ENCODE measurements at places on chromosomes 16 and 17.

- no peak for DNase-seq
Observed at GRCh38 chr17:75691801-75692626, 24.9 kb downstream of the SAP30BP start.

DNA sequence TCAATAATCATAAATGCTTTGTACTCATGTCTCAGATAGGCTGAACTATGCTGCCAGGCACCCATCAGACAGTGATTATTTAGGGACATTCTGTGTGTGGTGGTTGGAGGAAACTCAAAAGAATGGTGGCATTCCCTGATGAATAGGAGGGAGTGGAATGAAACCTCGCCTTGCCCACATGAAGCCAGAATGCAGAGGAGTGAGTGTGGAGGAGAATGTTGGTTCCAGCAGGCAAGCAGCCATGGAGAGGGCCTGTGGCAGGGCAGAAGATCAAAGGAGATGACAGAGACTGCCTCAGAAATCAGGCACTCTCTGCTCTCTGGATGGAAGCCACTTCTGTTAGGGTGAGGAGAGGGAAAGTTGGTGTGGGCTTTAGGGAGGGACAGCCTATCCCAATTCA, 22.5 kb downstream of the KCTD19 start:
- DNase-seq, result no peak

DNA sequence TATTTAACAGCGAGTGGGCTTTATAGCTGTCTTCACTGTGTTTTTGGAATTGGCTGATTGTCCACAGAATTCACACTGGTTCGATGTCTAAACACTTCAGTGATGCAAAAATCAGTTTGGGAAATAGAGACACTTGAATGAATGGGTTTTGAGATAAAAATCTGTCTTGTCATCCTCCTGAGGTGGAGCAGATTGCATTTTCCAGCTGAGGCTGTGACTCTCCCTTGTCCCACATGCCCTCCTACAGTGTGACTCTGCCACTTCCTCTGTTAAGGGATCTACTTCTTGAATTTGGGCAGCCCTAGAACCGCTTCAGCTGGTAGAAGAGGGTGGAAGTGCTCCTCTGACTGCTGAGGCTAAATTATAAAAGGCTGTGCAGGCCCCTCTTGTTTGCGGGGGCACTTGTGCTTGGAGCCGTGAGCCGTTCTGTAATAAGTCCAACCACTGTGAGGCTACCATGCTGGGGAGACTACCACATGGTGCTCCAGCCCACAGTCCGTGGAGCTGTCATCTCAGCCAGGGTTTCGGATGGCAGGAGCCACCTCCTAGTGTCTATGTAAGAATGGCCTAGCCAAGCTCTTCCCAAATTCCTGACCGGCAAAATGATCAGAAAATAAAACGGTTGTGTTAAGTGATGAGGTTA, 175.9 kb downstream of the SPECC1 start:
- DNase-seq, result no peak

DNA sequence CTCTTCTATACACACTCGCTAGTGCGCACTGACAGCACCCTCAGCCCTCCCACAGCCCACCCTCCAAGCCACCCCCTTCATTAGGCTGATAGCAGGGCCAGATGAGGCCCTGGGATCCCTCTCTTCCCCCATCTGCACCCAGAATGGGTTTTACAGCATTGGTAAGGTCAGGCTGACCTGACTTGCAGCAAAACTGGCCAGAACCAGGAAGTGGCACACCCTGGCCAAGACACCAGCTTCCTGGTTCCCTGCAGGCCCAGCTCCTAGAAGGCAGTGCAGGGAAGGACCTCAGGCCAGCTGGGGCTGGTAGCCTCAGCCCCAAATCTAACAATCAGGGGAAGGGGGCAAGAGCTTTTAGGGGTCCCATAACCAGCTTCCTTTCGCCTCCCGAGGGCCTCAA, 50.0 kb upstream of the MRPS23 start:
- DNase-seq, result no peak

DNA sequence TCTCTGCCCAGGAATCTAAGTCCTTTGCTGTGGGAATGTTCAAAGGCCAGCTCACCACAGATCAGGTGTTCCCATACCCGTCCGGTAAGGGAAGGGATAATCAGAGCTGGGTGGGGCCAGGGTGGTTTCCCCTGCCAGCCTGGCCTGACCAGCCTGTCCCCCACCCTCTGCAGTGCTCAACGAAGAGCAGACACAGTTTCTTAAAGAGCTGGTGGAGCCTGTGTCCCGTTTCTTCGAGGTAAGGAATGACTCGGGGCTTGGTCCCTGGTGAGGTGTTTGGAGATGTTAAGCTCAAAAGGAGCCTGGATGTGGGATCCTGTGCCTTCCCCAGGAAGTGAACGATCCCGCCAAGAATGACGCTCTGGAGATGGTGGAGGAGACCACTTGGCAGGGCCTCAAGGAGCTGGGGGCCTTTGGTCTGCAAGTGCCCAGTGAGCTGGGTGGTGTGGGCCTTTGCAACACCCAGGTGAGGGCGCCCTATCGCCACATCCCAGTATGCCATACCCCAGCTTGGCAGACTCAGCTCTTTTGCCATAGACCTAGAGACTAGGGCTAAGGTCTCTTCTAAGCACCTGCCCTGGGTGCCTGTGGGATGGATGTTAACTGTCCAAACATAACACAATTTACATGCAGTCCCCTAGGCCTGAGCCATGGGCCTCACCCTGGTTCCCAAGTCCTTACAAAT, 997 bp downstream of the ACADVL start:
- DNase-seq, result peak; percentile 65

DNA sequence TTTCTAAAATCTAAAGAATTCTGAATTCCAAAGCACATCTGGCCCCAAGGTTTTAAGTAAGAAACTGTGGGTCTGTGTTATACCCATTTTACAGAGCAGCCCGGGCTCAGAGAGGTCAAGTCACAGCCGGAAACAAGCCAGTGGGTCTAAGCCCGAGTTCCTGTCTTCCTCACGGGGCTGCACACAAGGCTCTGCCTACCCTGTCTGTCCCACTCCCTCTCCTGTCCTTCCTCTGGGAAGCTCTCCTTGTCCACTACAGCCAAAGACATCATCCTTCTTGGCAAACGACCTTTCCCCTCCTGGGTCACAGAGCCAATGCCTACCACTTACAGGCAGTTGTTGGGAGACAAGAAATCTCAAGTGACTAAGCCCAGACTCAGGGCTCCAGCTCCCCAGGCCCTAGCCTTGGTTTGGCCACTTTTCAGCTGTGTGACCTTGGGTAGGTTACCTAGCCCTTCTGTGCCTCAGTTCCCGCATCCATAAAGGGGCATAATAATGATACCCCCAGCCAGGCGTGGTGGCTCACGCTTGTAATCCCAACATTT, 55.6 kb upstream of the MAP3K14 start:
- DNase-seq, result no peak

- DNase-seq, result no peak
Observed at GRCh38 chr17:67215991-67216421, 29.0 kb downstream of the HELZ start.

GRCh38 chr17:63479495-63480184, 2.8 kb downstream of the ACE start:
- no peak for DNase-seq

- no peak for DNase-seq
Observed at GRCh38 chr17:43976963-43977837, 23.5 kb upstream of the PYY start.

DNA sequence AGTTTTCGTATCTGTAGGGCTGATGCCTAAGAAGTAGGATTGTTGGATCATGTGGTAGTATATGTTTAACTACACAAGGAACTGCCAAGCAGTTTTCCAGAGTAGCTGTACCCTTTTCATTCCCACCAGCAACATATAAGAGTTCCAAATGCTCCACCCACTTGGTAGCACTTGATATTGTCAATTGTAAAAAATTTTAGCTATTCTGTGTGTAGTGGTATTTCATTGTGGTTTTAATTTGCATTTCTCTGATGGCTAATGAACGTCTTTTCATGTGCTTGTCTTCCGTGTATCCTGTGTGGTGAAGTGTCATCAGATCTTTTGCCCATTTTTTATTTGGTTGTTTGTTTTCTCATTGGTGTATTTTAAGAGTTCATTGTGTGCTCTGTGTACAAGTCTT, 69.7 kb downstream of the TANC2 start:
- no peak for DNase-seq

DNA sequence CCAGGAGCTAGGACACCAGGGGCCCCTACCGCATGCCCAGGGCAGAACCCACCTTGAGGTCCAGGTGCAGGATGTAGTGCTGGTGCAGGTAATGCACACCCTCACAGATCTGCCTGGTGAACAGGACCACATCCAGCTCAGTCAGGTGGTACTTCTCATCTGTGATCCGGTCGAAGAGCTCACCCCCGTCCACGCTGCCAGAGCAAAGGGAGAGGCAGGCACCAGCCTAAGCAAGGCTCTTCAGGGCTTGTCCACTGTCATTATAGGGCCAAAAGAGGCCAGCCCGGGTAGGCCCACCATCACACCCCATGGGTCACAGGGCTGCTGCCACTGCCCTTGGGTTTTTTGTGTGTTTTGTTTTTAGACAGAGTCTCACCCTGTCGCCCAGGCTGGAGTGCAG, 21.0 kb downstream of the MYLK3 start:
- no peak for DNase-seq

DNA sequence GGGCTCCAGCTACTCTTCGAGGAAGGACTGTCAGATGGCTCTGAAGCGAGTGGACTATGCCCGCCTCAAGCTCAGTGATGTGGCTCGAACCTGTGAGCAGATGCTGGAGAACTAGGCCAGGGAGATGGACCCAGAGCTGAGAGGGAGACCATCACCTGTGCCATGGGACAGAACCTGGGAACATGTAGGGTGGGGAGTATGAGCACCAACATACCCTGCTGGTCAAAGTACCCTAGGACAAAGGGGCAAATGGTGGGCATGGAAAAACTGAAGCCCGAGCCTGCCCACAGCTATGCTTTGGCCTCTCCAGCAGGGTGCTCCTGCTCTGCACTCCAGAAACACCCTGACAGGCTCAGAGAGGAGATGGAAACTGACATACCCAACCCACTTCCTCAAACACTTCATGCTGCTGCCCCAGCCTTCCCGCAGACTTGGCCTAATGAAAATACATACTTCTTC, 1.9 kb downstream of the MED11 start:
- DNase-seq, result peak; percentile 84

- no peak for DNase-seq
Observed at GRCh38 chr17:49505854-49506253, 10.8 kb downstream of the NGFR start.

DNA sequence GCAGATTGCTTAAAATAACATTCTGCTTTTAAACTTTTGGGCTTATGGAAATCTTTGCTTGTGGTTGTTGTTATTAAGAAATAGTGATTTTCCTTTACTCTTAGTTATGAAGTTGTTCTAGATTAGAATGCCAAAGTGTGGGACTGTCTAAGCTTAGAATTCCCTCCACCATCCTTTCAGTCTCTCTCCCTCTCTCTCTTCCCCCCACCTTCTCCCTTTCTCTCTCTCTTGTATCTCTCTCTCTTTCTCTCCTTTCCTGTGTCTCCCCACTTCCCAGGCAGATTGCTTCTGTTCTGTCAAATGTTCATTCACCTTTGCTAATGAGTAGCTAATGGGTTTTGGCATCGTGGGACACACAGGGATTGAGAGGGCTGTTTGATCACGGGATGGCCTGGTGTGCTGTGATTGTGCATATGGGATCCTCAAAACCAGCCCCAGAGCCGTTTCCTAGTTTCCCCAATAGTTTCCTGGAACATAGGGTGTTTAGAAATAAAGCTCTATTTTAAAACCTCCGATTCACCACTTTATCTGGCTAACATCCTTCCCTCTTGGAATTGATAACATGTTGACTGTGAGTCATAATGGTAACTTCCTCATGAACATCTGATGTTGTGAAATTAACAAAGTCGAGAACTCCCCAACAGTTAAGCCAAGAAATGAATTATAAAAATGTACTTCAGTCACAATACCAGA, 502.6 kb downstream of the TMEM114 start:
- DNase-seq, result no peak

GRCh38 chr17:73748508-73748907, 104.3 kb upstream of the SDK2 start:
- no peak for DNase-seq

- no peak for DNase-seq
Observed at GRCh38 chr16:9741776-9742175, 440.5 kb downstream of the GRIN2A start.

- peak; percentile 14 for DNase-seq
Observed at GRCh38 chr17:69335058-69335457, 8.1 kb upstream of the ABCA5 start.

- DNase-seq, result no peak
Observed at GRCh38 chr17:50175035-50175807, 9.4 kb downstream of the SGCA start.

DNA sequence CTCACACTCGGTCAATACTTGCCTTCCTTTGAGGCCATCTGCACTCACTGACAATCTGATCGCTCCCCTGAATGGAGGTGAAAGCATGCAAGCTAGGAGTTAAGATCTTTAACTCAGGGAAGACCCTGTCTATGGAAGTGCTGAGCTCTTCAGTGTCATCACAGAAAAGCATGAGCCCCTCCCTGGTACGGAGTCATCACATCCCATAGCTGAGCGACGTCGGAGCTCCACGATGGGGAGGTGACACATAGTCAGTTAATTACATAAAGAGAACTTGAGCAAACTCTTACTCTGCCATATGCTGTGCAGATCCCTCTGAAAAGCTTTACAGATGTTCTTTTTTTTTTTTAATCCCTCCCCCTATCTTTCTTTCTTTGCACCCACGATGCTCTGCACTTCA, 463.2 kb downstream of the WWOX start:
- no peak for DNase-seq

GRCh38 chr17:66241839-66242238, 12.6 kb upstream of the APOH start:
- no peak for DNase-seq

- DNase-seq, result no peak
Observed at GRCh38 chr17:68295086-68295485, 3.8 kb downstream of the ARSG start.

GRCh38 chr17:33039874-33040273, 48.2 kb downstream of the SPACA3 start:
- DNase-seq, result no peak

GRCh38 chr17:77735081-77735565, 223.4 kb upstream of the TNRC6C start:
- DNase-seq, result no peak

- DNase-seq, result no peak
Observed at GRCh38 chr17:78736526-78737079, 45.5 kb downstream of the CYTH1 start.

GRCh38 chr17:4534515-4534914, 20.7 kb downstream of the MYBBP1A start:
- no peak for DNase-seq

DNA sequence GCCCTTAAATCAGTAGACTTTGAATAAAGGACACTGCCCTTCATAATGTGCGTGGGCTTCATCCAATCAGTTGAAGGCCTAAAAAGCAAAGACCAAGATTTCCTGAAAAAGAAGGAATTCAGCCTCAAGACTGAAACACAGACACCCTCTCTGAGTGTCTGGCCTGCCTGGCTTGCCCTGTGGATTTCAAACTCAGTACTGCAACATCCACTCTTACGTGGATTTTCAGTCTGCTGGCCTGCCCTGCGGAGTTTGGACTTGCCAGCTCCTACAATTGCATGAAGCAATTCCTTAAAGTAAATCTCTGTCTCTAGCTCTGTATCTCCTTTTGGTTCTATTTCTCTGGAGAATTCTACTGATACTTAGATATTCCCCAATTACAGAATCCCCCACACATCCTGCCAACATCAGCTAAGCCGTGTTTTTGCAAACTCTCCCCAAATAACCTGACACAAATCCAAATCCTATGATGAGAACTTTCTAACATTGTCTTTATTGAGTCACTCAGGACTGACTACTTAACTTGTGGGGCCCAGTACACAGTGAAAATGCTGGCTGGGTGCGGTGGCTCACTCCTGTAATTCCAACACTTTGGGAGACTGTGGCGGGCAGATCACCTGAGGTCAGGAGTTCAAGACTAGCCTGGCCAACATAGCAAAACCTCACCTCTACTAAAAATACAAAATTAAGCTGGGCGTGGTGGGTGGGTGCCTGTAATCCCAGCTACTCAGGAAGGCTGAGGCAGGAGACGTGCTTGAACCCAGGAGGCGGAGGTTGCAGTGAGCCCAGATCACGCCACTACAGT, 7.2 kb upstream of the TNFRSF17 start:
- DNase-seq, result no peak

Data from germinal center (tissue), 1 donor.